ENCODE measurements at places on chromosomes 16 and 17.
A peak's percentile ranks its signal among the peaks of the same experiment; 100 is the strongest.

DNA sequence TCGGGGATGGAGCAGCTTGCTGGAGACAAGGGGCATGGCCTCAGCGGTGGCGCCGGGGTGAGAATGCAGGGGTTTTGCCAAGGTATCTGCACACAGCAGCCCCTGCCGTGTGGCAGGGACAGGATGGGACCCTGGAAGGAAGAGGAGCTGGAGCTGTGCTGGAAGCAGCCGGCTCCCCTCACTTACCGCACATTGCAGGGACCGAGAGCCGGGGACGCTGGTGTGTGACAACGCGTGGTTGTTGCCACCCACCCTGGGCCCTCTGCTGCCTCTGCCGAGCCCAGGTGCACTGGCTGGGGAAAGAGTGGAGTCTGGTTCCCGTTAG, 3.0 kb downstream of the NUBP2 start:
- ATAC-seq, result no peak

DNA sequence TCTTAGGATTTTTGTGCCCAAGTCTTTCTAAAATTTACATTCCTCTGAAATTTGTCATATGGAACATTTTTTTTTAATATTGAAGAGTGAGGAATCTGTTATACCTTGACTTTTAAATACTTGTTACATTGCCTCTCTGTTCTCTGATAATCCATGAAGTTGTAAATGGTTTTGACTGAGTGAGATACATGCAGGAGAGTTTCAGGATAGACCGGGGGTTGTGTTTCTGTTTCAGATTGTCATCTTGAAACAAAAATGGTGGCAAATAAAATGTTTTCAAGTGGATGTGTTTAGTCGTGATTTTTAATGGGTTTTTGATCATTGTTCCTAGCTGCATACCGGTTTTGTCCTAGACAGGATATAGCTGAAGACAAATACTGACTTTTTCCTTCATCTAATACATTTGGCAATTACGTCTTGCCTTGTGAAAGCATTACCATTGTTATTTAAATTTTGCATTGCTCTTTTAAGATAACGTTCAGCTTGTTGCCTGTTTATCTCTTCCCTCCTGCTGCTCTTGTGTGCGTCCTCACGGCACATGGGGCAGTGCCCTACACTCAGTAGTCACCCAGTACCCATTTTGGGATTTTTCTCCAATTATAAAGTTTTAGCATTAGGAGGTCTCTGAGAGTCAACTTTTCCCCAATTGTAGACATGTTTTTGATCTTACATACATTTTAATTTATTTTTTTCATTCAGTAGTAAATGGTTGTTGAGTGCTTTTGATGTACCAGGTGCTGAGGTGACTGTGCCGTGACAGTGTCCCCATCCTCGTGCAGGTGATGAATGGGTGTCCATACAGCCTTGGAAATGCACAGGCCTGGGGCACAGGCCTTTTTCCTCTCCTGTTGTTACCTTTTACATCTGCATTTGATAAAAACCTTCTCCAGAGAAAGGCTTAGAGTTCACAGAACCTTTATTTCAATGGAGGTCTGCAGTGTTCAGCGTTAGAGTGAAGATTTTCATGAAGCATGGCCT, 169.9 kb downstream of the MSI2 start:
- no peak for ATAC-seq

- ATAC-seq, result peak; percentile 61
Measured at GRCh38 chr16:72501739-72502593, 330.0 kb upstream of the PMFBP1 start.

DNA sequence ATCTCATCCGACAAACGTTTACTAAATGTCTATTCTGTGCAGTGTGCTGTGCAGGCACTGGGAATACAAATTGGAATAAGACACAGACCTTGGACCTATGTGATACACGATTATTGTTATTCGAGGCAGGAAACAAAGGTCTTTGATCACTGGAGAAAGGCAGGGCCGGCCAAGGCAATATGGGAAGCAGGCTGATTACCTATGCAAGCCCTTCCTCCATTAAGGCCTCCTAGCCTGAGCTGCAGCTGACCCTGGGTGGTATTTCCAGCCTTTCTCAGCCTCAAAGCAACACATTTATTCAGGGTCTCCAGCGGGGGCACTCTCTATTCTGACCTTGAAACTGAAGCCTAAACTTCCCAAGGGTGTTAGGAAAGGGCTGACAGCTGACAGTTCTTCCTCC, 13.4 kb downstream of the ST6GALNAC1 start:
- ATAC-seq, result no peak

- ATAC-seq, result no peak
Measured at GRCh38 chr16:53881371-53881770, 177.4 kb downstream of the FTO start.

- ATAC-seq, result no peak
Measured at GRCh38 chr16:56389554-56389953, 35.8 kb downstream of the AMFR start.

DNA sequence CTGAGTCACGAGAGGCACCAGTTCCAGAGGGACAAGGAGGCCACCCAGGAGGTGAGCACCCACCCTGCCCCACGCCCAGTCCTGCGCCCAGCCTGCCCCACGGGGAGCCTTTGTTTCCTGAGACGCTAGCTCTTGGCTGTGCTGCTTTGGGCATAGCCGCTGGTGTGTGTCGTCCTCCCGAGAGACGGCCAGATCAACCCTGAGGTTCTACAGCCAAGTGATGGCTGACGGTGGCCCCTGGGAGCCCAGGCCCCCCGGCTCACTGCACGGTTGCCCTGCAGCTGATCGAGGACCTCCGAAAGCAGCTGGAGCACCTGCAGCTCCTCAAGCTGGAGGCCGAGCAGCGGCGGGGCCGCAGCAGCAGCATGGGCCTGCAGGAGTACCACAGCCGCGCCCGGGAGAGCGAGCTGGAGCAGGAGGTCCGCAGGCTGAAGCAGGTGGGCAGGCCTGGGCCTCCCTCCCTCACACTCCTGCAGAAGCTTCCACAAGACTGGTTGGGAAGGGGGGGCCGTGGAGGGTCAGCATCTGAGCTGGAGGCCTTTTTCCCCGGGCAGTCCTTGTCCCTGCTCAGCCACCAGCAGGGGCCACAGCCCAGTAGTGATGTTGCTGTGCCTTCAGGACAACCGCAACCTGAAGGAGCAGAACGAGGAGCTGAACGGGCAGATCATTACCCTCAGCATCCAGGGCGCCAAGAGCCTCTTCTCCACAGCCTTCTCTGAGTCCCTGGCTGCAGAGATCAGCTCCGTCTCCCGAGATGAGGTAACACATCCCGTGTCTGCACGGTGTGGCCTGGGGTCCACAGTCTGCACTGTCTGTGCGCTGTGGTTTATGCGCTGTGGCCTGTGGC, 7.4 kb upstream of the CAPN15 start:
- no peak for ATAC-seq

DNA sequence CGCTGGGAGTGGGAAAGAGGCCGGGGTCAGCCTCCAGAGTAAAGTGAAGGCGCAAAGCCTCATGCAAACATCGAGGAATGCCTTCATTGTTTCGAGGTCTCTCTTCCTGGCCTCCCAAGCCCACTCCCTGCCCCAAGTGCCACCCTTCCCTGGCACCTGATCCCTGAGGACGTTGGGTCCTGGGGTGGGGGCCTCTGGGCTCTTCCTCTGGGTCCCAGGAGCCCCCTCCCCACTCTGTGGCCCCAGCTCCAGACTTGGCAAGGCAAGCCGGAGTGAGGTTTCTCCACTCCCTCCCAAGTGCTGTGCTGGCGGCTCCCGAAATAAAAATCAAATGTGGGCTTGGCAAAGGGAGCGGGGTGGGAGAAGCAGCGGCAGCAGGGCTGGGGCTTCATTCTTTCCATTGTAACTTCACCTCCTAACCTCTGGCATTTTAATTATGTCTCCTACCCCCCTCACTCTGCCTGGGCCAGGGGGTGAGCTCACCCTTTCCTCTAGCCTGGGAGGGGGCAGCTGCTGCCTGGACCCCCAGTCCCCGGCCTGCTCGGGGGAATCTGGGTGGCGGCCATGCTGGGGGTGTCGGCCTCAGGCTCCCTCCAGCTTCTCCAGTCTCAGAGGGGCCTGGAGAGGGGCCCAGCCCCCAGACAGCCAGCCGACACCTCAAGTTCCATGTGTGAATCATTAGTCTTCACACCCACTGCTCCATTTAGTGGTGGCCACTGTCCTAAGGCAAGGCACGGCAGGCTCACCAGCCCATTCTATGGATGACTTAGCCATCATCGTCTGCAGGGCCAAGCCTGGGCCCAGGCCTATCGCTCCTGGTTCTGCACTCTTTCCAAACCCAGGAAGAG, 14.6 kb upstream of the TMEM92 start:
- ATAC-seq, result no peak

GRCh38 chr16:74558873-74559272, 48.0 kb downstream of the GLG1 start:
- no peak for ATAC-seq

DNA sequence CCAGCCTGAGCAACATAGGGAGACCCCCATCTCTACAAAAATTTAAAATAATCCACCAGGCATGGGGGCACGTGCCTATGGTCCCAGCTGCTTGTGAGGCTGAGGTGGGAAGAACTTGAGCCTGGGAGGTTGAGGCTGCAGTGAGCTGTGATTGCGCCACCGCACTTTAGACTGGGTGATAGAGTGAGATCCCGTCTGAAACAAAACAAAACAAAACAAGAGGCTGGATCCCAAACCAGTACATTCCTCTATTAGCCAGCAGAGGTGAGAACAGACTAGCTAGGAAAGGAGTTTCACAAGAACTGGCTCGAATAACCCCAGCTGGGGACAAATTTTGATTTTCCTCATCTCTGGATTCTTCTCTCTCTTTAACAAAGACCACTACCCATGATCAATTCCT, 366.7 kb upstream of the ZFHX3 start:
- ATAC-seq, result no peak

- ATAC-seq, result no peak
Measured at GRCh38 chr16:77359065-77359502, 75.8 kb downstream of the ADAMTS18 start.

DNA sequence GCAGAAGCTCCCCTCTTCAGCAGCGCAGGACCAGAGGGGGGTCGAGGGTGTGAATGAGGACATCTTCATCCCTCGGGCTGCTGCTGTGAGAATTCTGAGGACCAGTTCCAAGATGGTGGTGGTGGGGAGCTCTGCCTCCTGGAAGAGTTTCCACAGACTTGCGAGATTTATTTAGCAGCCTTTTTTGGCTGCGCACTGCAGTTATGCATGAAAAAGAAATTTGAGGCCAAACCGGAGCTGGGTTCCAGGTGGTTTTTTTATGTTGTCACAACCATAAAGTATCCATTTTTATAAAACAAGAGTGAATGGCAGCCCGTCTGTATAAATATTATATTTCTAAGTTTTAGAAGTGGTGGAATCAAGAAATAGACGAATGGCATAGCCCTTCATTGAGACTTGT, 76.9 kb upstream of the CLEC18A start:
- ATAC-seq, result no peak

- no peak for ATAC-seq
Measured at GRCh38 chr17:71802663-71803062, 318.2 kb upstream of the SOX9 start.
